ENCODE measurements at places on chromosomes 5 and 9. TPM values are rescaled to one million over a fixed set of nuclear protein-coding genes. Genes with fewer than 3 reads are reported as not detected.

The SPATA31D4 gene
- total RNA-seq, result not detected

GRCh38 chr9:136610426-136610825 is 52.3 kb upstream of the EGFL7 start:
- no peak for DNase-seq

The IFNA21 gene
- not detected for total RNA-seq

DNA sequence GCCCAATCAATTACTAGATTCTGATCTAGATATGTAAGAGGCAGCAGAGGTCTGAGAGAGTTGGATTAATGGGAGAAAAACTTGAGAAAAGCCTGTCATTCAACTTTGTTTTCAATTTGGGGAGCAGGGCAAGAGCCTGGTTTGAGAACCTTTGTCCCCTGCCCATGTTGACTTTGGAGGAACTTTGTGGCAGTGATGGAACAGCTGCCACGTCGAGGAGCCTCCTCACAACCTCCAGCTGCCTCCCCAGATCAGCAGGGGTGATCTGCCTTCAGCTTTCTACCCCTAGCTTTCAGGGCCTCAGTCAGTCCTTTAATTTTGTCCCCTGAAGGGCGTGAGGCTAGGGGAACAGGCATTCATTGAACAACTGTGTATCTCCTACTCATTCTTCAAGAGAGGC is 8.7 kb downstream of the SKP2 start:
- DNase-seq, result no peak

DNA sequence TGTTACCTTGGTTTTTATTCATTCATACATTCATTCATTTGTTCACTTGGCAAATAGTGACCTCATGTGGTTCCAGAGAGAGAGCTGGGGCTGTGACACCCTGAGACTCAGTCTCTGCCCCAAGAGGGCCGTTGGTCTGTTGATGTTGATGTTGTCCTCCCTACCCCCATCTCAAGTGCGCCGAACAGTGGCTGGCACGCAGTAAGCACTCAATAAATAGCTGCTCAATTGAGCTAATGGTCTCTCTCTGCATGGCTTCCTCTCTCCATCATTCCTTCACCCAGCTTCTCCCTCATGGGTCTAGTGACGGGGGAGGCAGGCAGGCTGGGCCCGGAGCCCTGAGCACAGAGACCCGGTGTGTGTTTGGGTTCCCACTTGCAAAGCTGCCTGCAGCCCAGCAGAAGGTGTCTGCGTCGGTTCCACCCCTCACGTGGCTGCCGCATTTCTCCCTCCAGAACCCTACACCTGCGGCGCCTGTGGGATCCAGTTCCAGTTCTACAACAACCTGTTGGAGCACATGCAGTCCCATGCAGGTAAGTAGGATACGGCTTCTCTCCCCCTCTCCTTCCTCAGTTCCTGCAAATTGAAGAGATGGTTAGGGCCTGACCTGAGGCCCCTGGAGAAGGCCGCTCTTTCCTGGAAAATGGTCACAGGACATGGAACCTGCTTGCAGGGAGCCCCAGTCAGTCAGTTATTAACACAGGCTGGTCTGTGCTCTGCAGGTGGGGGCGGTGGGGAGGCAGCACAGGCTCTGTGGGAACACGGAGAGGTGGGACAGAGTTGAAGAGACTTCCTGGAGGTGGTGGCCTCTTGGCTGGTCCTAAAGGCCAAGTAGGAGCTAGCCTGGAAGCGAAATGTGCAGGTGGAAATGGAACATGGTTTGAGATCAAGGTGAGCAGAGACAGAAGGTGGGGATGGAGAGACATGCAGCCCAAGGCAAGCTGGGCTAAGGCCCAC is 42.0 kb downstream of the AMBP start:
- no peak for DNase-seq

Data from HCT116 (cell line).